Esophagus squamous epithelium (tissue), 5 donors: ENCODE measurements at places on chromosomes 2 and 18. TPM values are rescaled to one million over a fixed set of nuclear protein-coding genes. Genes with fewer than 3 reads are reported as not detected.

DNA sequence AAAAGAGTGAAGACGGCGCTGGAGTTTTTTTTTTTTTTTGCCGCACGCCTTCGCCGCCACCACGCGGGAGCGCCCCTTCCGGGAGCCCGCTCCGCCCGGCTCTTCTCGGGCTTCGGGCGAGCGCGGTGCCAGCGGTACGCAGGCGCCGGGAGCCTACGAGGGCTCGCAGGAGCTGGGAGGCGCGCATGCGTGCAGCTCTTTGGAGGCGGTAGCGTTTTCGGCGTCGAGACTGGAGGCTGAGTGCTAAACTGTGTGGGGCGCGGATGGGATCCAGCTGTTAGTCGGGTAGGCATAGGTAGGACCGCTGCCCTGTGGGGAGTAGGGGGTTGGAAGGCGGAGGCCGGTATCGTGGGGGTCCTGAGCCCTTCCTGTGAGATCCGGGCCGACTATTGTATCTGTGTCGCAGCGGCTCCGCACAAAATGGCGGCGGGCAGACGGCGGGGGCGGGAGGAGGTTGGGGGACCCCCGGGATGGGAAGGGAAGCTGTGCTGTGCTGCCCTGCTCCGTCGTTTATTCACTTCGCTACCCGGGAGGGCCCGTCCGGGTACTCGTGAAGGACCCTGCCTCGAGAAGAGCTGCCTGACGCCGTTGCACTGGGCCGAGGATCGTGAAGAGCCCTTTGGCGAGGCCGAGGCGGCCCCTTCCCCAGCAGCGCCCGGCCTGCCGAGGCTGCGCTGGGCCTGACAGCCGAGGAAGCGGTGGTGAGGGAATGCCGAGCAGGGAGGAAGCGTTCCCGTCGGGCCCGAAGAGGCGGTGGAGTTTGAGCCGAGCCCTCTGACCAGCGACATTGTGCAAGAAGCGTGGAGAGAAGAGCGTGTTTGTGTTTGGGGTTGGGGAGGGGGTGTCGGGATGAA is at the start of gene ZNF638:
Gene ZNF638, plus strand, starts transcription at position 202 of the 854 bp plus-strand sequence. CDS start 17,173 bp downstream, outside the sequence.
- peak; percentile 52 for DNase-seq

SLC9A4 gene
- total RNA-seq: 0.76 TPM

ANKRD53 gene
- not detected for total RNA-seq

- DNase-seq: no peak
Measured at GRCh38 chr18:41561961-41562360, 393.1 kb upstream of the PIK3C3 start.

GRCh38 chr2:64731746-64732145 is 78.0 kb upstream of the SERTAD2 start:
- no peak for DNase-seq

DNA sequence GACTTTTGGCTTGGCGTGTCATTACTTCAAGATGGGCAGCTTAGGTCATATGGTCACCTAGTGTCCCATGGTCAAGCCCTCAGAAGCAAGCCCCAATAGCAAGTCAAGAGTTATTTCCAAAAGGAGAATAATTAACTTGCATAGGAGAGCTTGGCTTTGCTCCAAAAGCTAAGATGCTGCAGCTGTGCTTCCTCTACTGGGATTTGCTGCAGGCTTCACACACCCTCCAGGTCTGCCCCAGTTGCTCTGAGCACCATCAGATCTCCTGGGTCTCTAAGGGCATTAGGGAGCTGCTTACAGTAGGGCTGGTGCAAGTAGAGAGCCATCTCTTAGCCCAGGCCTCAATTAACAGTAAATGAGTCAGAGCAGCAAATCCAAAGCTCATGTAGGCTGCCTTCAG is 46.6 kb downstream of the THUMPD2 start:
- DNase-seq: no peak

ADD2 gene
- 1.8 TPM for total RNA-seq

CREG2 gene
- total RNA-seq: 2.0 TPM

GRCh38 chr2:214710729-214711128 is 98.8 kb downstream of the BARD1 start:
- DNase-seq: no peak

- no peak for DNase-seq
Measured at GRCh38 chr2:11578986-11579774, 45.3 kb downstream of the GREB1 start.

DNA sequence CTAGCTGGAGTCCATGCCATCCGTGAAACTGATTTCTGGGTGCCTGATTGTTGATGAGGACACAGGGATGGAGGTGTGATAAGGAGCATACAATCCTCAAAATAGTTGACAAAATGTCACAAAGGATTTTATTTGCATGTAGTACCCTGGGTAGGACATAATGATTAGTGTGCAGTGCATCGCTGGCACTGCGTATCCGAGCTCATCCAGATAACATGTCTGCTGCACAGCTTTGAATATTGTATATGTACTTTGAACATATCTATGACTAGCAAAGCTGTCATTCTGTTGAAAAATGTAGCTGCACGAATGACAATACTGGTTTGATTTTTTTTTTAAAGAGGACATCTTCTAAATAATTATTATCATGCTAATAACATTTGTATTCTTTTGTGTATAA is 529.7 kb upstream of the FANCL start:
- DNase-seq: no peak

DNA sequence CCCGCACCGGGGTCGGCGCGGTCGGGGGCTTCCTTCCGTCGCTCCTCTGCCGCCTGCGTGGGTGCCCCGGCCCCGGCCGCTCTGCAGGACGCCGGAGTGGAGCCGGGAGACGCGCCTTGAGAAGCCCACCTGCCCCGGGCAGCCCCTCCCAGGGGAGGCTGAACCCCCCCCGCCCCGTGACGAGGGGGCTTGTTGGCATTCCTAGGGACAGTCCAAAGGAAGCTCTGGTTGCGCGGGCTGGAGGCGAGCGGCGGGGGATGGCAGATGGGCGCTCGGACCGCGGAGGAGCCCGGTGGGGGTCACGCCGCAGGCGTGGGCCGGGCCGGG is 133.5 kb upstream of the MGAT5 start:
- no peak for DNase-seq

DNA sequence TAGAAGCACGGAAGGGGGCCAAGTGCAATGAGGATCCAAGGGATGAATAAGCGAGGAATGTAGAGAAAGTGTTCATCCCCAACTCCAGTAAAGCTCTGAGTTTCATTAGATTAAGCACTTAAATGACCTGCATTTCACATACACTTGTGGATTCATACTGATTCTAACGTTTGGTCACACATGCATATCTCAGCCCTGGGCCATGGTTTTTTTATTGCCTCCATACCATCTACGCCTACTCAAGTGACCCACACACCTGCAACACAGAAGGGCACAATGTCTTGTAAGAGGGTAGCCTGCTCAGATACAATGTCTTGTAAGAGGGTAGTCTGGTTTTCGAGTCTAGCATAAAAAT is 566 bp upstream of the MRPS5 start:
- no peak for DNase-seq

GRCh38 chr18:33761363-33761762 is 183.3 kb downstream of the ASXL3 start:
- DNase-seq: no peak

GRCh38 chr2:219261024-219261855 is 7.5 kb upstream of the TUBA4A start:
- DNase-seq: no peak

CERKL gene
- not detected for total RNA-seq

DNA sequence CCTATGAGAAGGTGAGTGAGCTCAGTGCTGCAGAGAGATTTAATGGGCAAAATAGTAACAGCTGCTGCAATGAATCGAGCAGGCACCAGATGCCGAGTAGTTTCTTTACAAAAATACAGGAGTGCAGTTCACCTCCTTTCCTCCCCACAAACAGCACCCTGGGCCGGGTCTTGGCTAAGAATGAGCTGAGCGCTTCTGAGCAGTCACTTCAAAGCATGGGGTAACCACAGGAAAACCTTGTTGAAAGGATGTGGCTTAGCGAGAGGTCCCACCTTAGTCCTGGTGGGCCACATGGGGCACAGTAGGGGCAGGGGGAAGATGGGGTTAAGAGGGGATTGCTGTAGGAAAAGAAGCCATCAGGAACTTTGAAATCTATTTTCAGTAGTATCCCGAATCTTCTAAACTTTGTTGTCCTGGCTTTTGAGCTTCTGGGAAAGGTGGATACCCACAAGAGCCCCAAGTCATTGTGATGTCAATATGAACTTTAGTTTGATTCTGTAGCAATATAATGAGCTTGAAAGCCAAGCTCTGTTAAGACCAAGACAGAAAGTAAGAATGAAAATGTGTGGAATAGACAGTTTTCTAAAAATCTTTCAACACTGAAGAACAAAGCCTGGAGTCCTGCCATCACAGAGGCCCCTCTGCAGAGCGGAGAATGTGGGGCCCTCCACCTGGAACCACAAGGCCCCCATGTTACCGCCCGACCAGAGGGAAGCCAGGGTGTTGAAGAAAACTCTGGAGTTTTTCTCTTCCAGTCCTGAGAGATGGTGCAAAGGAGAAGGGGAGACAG is 101.0 kb upstream of the ZNF236 start:
- no peak for DNase-seq

DNA sequence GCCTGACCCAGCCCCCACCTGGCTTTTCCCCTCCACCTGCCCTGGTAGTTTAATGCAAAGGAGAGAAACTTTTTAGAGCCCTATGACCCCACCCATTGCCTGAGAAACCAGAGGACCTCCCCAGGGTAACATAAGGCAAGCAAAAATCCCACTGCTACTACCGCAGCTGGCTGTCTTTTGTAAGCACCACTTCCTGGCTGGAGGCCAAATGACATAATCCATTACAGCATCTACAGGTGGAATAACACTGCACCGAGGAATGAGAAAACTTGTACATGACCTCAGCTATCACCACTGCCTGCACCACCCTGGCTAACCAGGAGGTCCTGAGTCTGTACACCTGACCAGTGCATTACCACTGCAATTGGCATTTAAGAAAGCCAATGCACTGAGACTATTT is 149.6 kb upstream of the GALNT5 start:
- DNase-seq: no peak

CXCR4 gene
- 6.5 TPM for total RNA-seq

- DNase-seq: no peak
Measured at GRCh38 chr2:44934038-44934982, 7.2 kb upstream of the SIX3 start.

SIX3 gene
- not detected for total RNA-seq

FAM237A gene
- not detected for total RNA-seq

DNA sequence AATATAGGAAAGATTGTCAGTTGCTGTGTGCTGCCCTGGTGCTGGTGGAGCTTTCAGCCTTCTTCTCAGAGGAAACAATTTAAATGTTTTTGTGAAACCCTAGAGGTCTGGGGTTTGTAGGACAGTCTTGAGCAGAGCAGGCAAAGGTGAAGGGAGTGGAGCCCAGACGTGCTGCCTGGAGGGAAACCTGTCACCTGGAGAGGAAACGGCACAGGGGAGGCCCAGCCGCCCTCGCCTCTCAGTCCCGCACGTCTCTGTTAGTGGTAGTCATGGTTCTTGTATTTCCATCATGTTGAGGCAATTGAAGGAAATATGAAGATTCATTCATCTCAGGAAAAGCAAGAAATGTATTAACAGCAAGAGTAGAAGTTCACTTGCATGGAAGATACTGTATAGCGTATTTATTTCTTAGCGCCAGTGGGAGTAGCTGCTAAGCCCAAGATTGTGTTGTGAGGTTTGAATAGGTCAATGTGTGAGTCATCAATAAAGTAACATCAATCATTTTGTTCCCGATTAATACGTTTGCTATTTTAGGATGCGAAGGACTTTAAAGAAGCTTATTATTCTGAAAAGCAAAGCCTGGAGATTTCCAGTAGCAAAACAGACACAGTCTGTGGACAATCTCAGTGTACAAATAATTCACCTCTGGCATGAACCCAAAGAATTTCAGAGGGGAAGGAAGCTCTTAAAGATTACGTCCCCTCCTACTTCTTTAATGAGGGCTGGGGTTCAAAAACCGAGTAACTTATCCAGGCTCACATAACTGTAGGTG is 70.4 kb downstream of the LRRFIP1 start:
- DNase-seq: no peak

DNA sequence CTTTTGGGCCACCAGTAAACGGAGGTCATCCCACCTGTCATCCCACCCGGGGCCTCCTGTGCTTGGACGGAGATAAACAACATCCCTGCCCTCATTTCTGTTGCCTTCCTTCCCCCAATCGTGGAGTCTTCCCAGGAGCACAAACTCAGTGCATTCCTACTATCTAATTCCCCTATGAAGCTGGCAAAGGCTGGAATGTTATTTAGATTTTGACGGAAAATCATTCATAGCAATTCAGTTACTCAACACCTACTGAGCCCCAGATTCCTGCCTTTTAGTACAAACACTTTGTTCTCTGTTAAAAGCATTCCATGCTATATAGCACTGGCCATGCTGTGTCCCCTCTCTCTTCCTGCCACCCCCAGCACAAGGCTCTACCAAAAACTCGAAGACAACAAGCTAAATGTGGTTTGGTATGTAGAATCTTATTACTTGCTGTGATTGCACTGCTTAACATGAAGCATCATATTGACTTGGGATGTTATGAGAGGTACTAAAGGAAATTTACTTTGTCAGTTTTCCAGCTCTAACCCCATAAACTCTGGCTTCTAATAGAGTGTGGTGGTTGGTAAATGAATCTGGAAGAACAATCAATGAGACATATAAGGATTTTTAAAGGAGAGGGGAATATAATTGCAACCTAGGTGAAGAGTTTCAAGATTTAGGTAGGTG is 32.3 kb upstream of the IMPA2 start:
- no peak for DNase-seq

DNA sequence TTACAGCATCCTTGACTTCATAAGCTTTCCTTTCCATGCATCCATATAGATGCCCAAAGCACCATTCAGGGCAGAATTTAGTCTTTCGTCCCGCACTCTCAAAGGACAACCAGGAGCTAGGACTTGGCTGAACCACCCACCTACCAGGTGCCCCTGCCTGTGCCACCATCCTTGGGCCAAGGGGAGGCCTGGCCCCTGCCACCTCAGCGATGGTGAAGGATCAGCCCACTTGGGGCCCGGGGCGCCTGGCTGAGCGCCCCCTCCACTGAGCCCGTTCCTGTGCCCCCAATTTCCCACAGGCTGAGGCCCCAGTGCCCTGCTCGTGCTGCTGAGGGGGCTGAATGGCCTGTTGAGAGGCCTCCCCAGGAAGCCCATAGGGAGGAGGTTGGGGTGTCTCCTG is 33.3 kb upstream of the ALPP start:
- no peak for DNase-seq

- DNase-seq: peak; percentile 4
Measured at GRCh38 chr2:202109737-202110184, 36.7 kb downstream of the KIAA2012 start.

GRCh38 chr18:67406714-67407113 is 109.8 kb downstream of the DSEL start:
- no peak for DNase-seq

GRCh38 chr2:99181624-99182000 is 628 bp downstream of the MRPL30 start:
- DNase-seq: no peak

THAP4 gene
- total RNA-seq: 53.2 TPM

DNA sequence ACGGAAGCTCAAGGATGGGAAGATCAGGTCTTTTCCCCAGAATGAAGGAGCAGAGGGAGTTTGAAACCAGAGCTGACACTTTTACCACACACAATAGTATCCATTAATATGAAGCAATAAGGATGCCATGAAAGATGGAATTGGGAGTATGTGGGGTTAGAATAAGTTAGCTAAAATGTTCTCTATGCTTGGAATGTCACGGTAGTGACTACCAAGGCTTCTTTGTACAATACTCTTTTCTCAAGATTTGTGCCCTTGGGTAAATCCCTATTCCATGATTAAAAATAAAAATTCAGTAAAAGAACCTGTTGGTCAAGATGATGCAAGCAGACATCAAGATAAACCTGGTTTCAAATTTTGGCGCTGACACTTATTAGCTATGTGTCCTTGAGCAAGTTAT is 75.0 kb downstream of the NRXN1 start:
- no peak for DNase-seq
